ENCODE measurements at places on chromosomes 3 and 15. TPM values are rescaled to one million over a fixed set of nuclear protein-coding genes. Genes with fewer than 3 reads are reported as not detected.

- no peak for DNase-seq
Observed at GRCh38 chr15:74159773-74160172, 13.7 kb upstream of the ISLR start.

GRCh38 chr15:80480909-80481308 is 76.7 kb downstream of the ARNT2 start:
- DNase-seq = peak; percentile 50

The MYLK gene
- total RNA-seq = 17.7 TPM

The GPR149 gene
- total RNA-seq = 0.44 TPM

- no peak for DNase-seq
Observed at GRCh38 chr15:79370716-79371115, 59.8 kb downstream of the TMED3 start.

The MUC4 gene
- total RNA-seq = 1.7 TPM

- DNase-seq = no peak
Observed at GRCh38 chr15:42544853-42545629, 3.6 kb downstream of the LRRC57 start.

The CDC25A gene
- total RNA-seq = 7.9 TPM

DNA sequence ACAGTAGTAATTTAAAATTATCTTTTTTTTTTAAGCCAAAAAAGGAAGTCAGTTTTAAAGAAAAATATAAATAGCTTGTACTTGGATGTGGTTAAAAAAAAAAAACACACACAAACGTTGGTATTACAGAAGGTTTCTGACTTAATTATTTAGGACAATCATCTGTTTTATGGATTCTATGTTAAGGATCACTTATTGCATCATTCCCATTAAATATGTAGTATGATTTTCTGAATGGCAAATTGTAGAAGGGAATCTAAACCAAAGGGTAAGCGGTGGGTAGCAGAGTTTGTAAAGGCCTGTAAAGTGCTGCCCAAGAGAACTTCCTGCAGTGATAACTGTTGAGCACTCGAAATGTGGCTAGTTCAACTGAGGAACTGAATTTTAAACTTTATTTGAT is 8.0 kb downstream of the SENP2 start:
- no peak for DNase-seq

DNA sequence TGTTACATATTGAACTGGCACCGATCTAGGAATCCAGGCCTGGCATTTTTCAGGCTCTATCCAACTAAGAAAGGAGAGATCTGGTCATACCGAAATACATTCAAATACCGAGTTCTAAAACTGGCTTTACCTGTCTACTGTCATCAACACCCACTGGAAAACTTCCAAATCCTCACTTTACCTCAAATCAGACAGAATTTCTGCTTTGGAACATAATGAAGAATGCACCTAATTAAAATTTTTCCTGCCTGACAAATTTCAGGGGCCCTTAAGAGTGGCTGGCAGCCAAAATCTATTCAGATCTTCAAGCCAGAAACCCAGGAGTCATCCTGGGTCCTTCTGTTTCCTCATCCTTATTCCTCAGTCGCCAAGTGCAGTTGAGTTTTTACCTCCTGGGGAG is 198.6 kb upstream of the FEZF2 start:
- DNase-seq = no peak

DNA sequence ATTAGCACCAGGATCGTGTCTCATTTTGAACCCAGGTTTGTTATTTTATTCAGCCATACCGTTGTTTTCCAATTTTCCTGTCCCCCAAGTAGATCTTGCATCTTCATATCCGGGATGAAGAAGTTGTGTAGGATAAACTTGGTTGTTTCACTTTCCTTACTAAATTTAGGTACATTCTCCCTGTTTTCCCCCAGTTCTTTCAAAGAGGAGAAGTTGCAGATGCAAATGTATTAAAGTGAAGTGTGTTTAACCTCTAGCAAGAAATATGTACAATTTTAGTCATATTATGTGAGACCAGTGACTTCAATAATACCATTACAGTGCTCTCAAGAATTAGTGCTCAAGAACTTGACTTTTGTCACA is 1.3 kb downstream of the ATXN7 start:
- no peak for DNase-seq

The TM4SF4 gene
- 899 TPM for total RNA-seq

DNA sequence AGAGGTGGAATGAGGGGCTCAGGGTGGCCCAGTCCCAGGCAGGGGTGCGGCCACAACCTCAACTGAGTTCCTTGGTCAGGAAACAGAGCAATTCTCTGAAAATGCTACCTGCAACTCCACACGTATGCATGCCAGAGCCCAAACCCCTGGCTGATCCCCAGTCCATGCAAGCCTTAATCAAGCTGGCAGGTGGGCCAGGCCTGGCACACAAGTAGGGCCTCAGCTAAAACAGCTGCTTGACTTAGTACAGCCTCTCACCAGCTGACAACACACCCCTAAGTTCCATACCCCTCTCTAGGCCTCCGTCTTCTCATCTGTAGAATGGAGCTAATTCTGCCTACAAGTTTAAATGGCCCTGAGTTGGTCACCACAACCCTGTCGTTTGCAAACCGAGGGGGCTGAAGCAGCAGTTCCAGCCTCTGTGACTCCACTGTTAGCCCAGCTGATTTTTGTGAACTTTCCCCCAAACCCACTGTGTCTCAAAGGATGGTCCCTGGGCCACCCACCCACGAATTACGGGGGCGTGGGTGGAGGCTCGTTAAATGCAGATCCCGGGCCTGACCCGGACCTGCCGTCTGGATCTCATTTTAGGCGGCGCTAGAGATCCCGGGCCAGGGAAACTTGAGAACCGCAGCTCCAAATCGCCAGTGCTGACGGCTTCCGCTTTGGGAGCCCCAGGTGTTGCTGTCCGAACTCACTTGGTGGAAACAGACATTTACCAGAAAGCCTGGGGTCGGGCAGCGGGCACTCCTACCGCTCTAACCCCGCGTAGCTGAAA is 927 bp downstream of the CHDH start:
- peak; percentile 71 for DNase-seq

DNA sequence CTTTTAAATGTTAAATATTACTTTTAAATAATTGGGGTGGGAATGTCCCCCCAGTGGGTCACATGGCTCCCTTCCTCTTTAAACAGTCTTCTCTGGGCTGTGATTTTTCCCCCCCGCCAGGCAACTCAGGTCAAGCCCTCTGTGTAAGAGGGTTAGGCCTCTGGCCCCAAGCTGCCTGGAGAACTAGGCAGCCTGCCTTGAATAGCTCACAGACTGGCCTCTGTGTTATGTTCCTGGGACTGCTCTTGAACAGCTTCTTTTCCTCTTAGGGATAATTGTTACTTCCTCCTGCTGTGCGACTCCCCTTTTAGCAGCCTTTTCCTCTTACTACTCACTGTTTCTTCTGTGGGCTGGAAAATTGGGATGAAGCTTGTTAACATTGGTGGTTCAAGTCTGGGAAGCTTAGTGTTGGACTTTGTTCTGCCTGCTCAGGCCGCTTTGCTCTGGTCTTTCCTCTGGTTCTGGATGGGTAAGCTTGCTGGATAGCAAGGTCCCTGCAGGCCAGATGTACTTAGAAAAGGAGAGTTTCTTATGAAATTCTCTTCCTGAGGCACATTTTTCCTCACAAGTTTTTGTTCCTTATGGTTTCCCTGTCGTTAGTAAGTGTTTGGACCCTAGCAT is 2.2 kb downstream of the TEX264 start:
- DNase-seq = no peak

GRCh38 chr15:94290730-94291129 is 59.4 kb downstream of the MCTP2 start:
- no peak for DNase-seq

The FOXB1 gene
- not detected for total RNA-seq

DNA sequence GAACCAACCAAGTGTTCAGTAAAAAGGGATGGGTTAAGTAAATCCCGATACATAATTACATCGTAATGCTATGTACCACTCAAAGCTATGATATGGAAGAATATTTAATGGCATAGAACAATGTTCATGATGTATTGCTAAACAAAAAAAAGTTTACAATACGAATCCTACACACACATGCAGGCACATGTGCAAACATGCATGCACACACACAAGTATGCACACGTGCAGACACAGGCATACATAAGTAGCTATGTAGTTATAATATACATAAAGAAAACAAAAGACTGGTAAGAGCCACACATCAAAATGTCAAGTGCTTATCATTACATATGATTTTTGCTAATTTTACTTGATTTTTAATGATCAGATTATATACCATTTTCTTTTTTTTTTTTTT is 74.2 kb downstream of the ARRDC4 start:
- DNase-seq = no peak

The PCSK6 gene
- total RNA-seq = 40.5 TPM

DNA sequence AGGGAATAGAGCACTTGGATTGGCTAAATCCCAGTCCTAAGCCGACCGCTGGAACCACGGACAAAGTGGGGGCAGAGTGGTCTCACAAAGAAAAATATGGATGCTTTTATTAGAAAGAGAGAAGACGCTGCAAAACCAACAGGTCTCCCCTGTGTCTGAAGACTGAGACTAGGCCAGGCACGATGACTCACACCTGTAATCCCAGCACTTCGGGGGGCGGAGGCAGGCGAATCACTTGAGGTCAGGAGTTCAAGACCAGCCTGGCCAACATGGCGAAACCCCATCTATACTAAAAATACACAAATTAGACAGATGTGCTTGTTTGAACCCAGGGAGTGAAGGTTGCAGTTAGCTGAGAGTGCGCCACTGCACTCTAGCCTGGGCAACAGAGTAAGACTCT is 61.8 kb downstream of the ZDHHC19 start:
- DNase-seq = no peak

The SLC27A2 gene
- total RNA-seq = 41.3 TPM

DNA sequence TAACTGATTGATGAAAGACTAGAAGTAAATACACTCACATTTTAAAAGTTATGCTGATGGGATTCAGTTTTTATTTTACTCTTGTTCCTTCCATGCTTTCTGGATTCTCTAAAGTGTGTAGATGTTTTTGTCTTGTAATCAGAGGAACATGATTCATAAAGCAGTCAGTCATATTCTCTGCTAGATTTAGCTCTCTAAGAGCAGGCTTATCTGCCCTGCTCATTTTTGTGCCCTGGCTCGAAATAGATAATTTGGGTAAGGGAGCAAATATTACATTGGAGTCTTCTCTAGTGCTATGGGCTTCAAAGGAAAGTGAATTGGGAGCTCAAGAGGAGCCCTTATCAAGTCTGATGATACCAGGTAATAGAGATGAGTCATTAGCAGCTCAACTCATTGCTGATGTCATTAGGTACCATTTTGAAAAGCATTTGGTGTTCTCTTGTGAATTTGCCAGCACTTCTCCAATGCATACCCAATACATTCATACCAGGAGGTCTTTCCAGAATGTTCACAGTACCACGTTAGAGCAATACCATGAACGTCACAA is 27.7 kb downstream of the SACM1L start:
- DNase-seq = no peak

The TMEM62 gene
- total RNA-seq = 25.7 TPM
